Osteoblast (primary cell): ENCODE measurements at places on chromosomes 3 and 15. TPM values are rescaled to one million over a fixed set of nuclear protein-coding genes. Genes with fewer than 3 reads are reported as not detected.

HHLA2 gene
- not detected in 2 replicates for total RNA-seq

LRRIQ4 gene
- total RNA-seq, result under 0.01 and 0.29 TPM in 2 replicates

STARD5 gene
- 5.9 and 6.5 TPM in 2 replicates for total RNA-seq

PLSCR5 gene
- total RNA-seq, result not detected in 2 replicates

KNG1 gene
- total RNA-seq, result not detected in 2 replicates

VGLL3 gene
- 198 and 242 TPM in 2 replicates for total RNA-seq

KY gene
- 2.1 and 3.6 TPM in 2 replicates for total RNA-seq

CFAP100 gene
- not detected in 2 replicates for total RNA-seq

CYP1A1 gene
- total RNA-seq, result 0.36 TPM in 1 of 2 replicates, not detected in the other

MESP2 gene
- total RNA-seq, result 0.72 and 1.5 TPM in 2 replicates

IL5RA gene
- not detected in 2 replicates for total RNA-seq

SEMA5B gene
- not detected in 2 replicates for total RNA-seq

GCNT3 gene
- total RNA-seq, result 0.72 and 1.2 TPM in 2 replicates

KCNH8 gene
- total RNA-seq, result not detected in 2 replicates

CACNA1D gene
- under 0.01 and 0.29 TPM in 2 replicates for total RNA-seq

TRIM71 gene
- total RNA-seq, result not detected in 2 replicates

ACTC1 gene
- not detected in 2 replicates for total RNA-seq

FANCD2OS gene
- total RNA-seq, result not detected in 2 replicates

REC114 gene
- not detected in 2 replicates for total RNA-seq

HTR3E gene
- total RNA-seq, result not detected in 2 replicates

ERICH6 gene
- under 0.01 and 0.29 TPM in 2 replicates for total RNA-seq

UROC1 gene
- total RNA-seq, result not detected in 2 replicates

- H3K27ac ChIP-seq, result no peak overlapping the region
- H3K4me1 ChIP-seq, result no peaks in the 10 kb centered on the region
- no peaks in the 10 kb centered on the region for H3K36me3 ChIP-seq
- H3K4me3 ChIP-seq, result no peak overlapping the region
Measured at GRCh38 chr3:23041918-23042696, 161.0 kb upstream of the UBE2E2 start.

- no peaks in the 10 kb centered on the region for H3K36me3 ChIP-seq
- peaks cover 6% of the 10 kb centered on the region for H3K4me1 ChIP-seq
- no peak overlapping the region for H3K27ac ChIP-seq
- H3K27me3 ChIP-seq, result peaks cover 3% of the 10 kb centered on the region
Measured at GRCh38 chr3:183548262-183548769, 7.2 kb downstream of the KLHL6 start.

DNA sequence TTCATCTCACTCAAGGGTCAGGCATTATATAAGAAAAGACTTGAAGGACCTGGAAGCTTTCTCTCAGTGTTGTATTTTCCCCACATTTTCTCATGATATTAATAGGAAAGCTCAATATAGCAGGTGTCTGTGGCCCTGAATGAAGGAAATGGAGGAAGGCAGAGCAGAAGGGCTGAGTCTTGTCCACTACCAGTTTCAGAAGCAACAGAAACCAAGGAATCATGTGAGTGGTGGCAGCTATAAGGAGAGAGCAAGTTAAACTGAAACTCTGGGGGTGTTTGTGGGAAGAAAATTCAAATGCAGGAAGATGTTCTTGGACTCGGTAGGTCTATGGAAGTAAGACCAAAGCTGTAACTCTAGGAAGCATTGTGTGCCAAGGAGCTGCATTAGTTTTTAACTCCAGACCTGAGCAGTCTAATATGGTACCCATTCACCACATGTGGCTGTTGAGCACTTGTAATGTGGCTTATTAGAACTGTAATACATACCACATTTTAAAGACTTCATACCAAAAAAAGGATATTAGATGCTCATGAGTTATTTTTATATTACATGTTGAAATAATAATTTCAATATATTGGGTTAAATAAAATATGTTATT lies 278.8 kb upstream of the GADL1 start:
- H3K4me1 ChIP-seq, result peaks cover 17% of the 10 kb centered on the region
- no peaks in the 10 kb centered on the region for H3K27me3 ChIP-seq
- no peak for DNase-seq

- peaks cover 6% of the 10 kb centered on the region for H3K4me1 ChIP-seq
- no peak overlapping the region for H3K4me3 ChIP-seq
- H3K27me3 ChIP-seq, result no peaks in the 10 kb centered on the region
- H3K27ac ChIP-seq, result no peak overlapping the region
- peaks cover 42% of the 10 kb centered on the region for H3K36me3 ChIP-seq
Measured at GRCh38 chr3:141544697-141545096, 57.9 kb downstream of the RASA2 start.

DNA sequence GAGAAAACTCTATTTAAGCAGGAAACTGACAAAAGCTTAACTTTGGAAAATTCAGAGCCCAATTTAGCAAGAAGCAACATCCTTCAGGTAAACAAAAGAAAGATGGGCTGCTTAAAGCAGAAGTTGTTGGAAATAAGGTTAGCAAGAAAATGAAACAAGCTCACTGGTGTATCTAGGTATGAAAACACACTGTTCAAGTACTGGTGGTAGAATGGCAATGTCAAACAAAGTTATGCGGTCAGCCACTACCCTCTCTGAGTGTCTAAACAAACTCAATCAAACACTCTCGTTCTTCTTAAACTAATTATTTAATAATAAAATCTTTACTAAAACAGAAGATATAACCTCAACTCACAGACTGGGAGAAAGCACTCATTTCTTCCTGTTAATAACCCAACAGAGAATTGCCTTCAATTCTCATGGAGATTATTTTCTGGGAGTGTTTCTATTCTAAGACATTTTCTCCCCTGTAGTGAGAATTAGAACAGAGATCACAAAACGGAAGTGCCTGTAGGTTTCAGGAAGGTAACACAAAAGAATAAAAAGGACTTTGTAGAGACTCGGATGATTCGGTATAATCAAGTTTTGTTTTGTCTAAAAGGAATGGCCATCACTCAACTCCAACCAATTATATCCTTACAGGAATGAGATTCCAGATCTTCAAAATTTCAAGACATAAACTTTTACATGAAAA lies 28.9 kb downstream of the PRICKLE2 start:
- no peaks in the 10 kb centered on the region for H3K4me1 ChIP-seq
- peaks cover 4% of the 10 kb centered on the region for H3K36me3 ChIP-seq
- no peak overlapping the region for H3K4me3 ChIP-seq
- no peak for DNase-seq
- H3K27me3 ChIP-seq, result no peaks in the 10 kb centered on the region

- peaks cover 52% of the 10 kb centered on the region for H3K27me3 ChIP-seq
- peak; percentile 88 for DNase-seq
- H3K36me3 ChIP-seq, result no peaks in the 10 kb centered on the region
- H3K27ac ChIP-seq, result no peak overlapping the region
Measured at GRCh38 chr15:41506796-41507341, 6.8 kb downstream of the LTK start.

GRCh38 chr3:98791341-98792325 lies 28.5 kb downstream of the ST3GAL6 start:
- no peak for DNase-seq
- H3K4me1 ChIP-seq, result peaks cover 14% of the 10 kb centered on the region
- H3K36me3 ChIP-seq, result peaks cover 10% of the 10 kb centered on the region
- H3K4me3 ChIP-seq, result no peak overlapping the region
- H3K27me3 ChIP-seq, result no peaks in the 10 kb centered on the region

- no peaks in the 10 kb centered on the region for H3K27me3 ChIP-seq
- DNase-seq, result peak; percentile 27
- H3K4me1 ChIP-seq, result peaks cover 50% of the 10 kb centered on the region
- no peaks in the 10 kb centered on the region for H3K36me3 ChIP-seq
- no peak overlapping the region for H3K4me3 ChIP-seq
Measured at GRCh38 chr15:89823836-89824606, 9.4 kb upstream of the ANPEP start.

GRCh38 chr15:73021139-73021621 lies 31.1 kb upstream of the NEO1 start:
- H3K4me3 ChIP-seq, result no peak overlapping the region
- no peaks in the 10 kb centered on the region for H3K27me3 ChIP-seq
- no peak for DNase-seq
- no peaks in the 10 kb centered on the region for H3K4me1 ChIP-seq
- H3K36me3 ChIP-seq, result no peaks in the 10 kb centered on the region

DNA sequence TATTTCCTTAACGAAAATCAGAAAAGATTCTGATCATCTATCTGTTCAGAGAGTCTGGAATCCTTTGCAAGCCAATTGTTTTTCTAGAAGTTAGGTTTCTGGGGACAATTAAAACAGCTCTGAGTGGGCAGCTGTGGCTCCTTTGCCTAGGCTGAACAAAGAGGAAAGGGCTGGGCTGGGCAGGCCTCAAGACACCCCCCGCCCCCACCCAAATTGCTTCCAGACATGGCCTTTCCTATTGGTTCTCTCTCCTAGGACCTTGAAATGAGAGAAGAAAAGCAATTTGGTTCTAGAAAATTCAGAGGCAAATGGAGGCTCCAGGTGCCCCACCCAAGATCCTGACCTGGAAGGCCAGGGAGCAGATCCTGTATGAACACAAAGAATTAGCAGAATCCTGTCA lies 2.3 kb upstream of the ADPGK start:
- H3K27me3 ChIP-seq, result no peaks in the 10 kb centered on the region
- no peak overlapping the region for H3K4me3 ChIP-seq
- peaks cover 48% of the 10 kb centered on the region for H3K4me1 ChIP-seq
- no peak for DNase-seq
- H3K36me3 ChIP-seq, result peaks cover 9% of the 10 kb centered on the region
- peak overlapping the region; percentile 94 for H3K27ac ChIP-seq

DNA sequence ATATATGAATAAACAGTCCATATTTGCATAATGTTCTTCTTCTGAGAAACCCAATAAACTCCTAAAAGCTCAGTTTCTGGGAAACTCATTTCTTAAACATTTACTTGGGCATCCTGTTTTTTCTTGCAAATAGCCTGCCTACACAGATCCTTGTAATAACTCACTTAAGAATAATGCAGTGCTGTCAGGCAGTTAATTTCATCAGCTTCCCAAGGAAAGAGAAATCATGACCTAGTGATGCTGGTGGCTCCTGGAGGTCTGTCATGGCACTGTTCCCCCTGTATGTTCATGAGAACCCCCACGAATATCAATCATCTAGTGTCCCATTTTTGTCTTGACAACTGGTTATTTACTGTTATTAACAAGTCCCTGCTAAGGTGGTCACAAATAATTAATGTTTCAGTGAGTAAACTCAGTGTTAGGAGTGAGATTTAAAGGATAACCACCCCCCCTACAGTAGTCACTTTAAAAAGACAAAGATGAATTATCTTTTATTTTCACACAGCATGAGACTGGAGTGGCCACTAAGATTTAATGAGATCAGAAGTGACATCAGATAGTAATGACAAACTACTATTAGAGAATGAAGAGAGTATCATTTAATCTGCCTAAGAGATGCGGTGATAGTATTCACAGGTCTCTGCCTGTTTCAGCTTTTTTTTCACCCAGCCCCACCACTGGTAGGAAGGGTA lies 279.5 kb upstream of the NECTIN3 start:
- H3K4me3 ChIP-seq, result no peak overlapping the region
- peaks cover 28% of the 10 kb centered on the region for H3K4me1 ChIP-seq
- H3K36me3 ChIP-seq, result no peaks in the 10 kb centered on the region
- no peak overlapping the region for H3K27ac ChIP-seq
- H3K27me3 ChIP-seq, result no peaks in the 10 kb centered on the region
- DNase-seq, result no peak

- no peak overlapping the region for H3K27ac ChIP-seq
- DNase-seq, result no peak
- H3K4me1 ChIP-seq, result no peaks in the 10 kb centered on the region
- no peak overlapping the region for H3K4me3 ChIP-seq
- no peaks in the 10 kb centered on the region for H3K36me3 ChIP-seq
Measured at GRCh38 chr15:65208647-65209046, 2.6 kb downstream of the CILP start.

GRCh38 chr15:33837294-33837693 lies 131.0 kb upstream of the CHRM5 start:
- no peaks in the 10 kb centered on the region for H3K4me1 ChIP-seq
- H3K4me3 ChIP-seq, result no peak overlapping the region
- H3K36me3 ChIP-seq, result no peaks in the 10 kb centered on the region
- H3K27me3 ChIP-seq, result peaks cover 4% of the 10 kb centered on the region
- no peak overlapping the region for H3K27ac ChIP-seq

DNA sequence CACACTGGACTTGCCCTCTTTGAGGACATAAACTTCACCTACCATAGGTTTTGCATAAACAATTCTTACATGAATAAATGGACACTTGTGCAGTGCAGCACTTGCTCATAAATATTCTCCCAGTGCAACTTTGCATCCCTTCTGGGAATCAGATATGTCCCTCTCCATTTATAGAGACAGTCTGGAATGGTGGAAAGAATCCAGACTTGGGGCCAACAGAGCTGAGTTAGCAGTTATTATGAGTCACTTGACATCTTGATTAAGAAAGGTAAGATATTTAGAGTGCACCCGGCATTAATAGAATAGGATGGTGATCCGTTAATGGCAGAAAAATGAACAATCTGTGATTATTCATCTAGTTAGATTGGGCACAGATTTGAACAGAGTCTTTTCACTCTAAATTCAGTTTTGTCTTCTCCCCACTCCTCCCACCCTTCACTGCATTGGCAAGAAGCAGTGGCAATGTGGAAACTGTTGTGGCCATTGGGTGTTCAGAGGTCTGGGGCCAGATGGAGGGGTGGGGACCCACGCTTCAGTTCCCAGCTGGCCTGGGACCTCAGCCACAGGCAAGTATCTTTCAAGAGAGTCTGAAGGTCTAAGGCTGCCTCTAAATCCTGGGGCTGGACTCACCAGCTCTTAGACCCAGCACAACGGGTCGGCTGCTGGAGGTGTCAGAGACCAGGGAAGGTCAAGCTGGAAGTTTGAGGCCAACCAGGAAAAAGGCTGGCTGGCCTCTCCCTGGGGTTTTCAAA lies 58.9 kb upstream of the KY start:
- H3K36me3 ChIP-seq, result no peaks in the 10 kb centered on the region
- H3K4me1 ChIP-seq, result peaks cover 40% of the 10 kb centered on the region
- peak overlapping the region; percentile 98 for H3K27ac ChIP-seq
- no peaks in the 10 kb centered on the region for H3K27me3 ChIP-seq
- no peak overlapping the region for H3K4me3 ChIP-seq

- H3K36me3 ChIP-seq, result no peaks in the 10 kb centered on the region
- no peak overlapping the region for H3K4me3 ChIP-seq
- DNase-seq, result peak; percentile 92
- H3K4me1 ChIP-seq, result peaks cover 16% of the 10 kb centered on the region
- no peak overlapping the region for H3K27ac ChIP-seq
- H3K27me3 ChIP-seq, result no peaks in the 10 kb centered on the region
Measured at GRCh38 chr3:14261229-14261628, 82.6 kb downstream of the LSM3 start.

DNA sequence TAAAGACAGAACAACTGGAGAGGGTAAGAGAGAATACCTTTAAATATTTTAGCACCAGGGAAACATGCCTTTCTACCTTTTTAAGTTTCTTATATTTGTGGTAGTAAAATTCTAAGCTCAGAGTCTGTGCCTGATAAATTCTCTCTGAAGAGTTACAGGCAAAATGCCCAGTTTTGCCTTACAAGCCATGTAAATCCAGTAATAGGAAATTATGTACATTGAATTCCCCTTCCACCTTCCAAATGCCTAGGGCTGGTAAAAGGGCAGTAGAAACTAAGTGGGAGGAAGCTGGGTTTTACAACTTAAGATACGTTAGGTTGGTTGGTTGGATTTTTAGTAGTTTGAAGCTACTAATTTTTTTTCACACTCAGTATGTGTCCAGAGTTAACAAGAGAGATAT lies 43.1 kb upstream of the TP63 start:
- H3K4me1 ChIP-seq, result peaks cover 39% of the 10 kb centered on the region
- no peaks in the 10 kb centered on the region for H3K27me3 ChIP-seq
- H3K4me3 ChIP-seq, result peak overlapping the region; percentile 34
- DNase-seq, result no peak
- H3K27ac ChIP-seq, result peak overlapping the region; percentile 72
- no peaks in the 10 kb centered on the region for H3K36me3 ChIP-seq

GRCh38 chr3:22495241-22495640 lies 707.9 kb upstream of the UBE2E2 start:
- H3K27me3 ChIP-seq, result no peaks in the 10 kb centered on the region
- H3K27ac ChIP-seq, result no peak overlapping the region
- no peaks in the 10 kb centered on the region for H3K4me1 ChIP-seq
- DNase-seq, result no peak

- peaks cover 8% of the 10 kb centered on the region for H3K4me1 ChIP-seq
- DNase-seq, result no peak
- H3K27ac ChIP-seq, result no peak overlapping the region
- H3K27me3 ChIP-seq, result no peaks in the 10 kb centered on the region
Measured at GRCh38 chr3:41324156-41324475, 124.8 kb downstream of the CTNNB1 start.
